Activated naive CD8-positive, alpha-beta T cell treated with anti-CD3 and anti-CD28 coated beads, Interleukin-2, amount 10 ng/mL, durations not matched to agents 7 days and 5 days (primary cell): ENCODE measurements at places on chromosomes 4 and X. TPM values are rescaled to one million over a fixed set of nuclear protein-coding genes. Genes with fewer than 3 reads are reported as not detected.

GRCh38 chr4:15188605-15189539 lies 186.6 kb downstream of the CPEB2 start:
- DNase-seq, result no peak

DNA sequence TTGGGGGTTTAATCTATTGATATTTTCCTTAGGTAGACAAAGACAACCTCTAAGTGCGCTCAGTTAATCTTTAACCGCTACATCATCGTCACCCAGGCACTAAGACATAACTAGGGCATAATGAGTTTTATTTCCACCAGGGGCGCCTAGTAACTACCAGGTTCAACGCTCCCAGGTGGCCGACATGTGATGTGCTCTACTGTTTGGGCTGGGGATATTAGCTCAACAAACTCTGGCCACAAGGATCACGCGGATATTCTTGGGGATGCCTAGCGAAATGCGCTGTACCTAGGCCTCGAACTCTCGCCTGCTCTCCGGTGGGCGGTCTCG lies 915 bp upstream of the RAB33B start:
- DNase-seq, result no peak

- DNase-seq, result no peak
These were observed 58.1 kb downstream of the FAM114A1 start for GRCh38 chr4:38925492-38926413.

DNA sequence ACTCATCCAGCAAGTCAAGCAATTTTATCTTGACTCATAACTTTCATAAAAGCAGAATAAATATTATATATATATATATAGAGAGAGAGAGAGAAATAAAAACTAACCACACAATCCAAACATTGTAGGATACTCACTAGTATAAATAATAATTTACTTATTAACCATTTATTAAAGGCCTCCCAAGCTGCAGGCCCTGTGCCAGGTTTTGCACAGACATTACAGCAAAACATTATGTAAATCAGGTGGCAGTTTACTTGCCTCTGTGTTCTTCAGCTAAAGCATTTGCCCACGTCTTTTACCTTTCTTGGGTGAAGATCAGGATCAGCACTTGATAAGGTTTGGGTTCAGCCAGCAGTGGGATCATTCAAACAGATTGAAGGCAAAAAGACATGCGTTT lies 75.6 kb downstream of the CLDN22 start:
- no peak for DNase-seq

The PDGFC gene
- 0.11 TPM for total RNA-seq

The SFRP2 gene
- not detected for total RNA-seq

The OPN1LW gene
- not detected for total RNA-seq
